Stimulated activated CD4-positive, alpha-beta T cell treated with anti-CD3 and anti-CD28 coated beads, Interleukin-1b, Interleukin-23, amount 100 ng/mL, for 1 hour (primary cell): ENCODE measurements at places on chromosomes 4 and X.

DNA sequence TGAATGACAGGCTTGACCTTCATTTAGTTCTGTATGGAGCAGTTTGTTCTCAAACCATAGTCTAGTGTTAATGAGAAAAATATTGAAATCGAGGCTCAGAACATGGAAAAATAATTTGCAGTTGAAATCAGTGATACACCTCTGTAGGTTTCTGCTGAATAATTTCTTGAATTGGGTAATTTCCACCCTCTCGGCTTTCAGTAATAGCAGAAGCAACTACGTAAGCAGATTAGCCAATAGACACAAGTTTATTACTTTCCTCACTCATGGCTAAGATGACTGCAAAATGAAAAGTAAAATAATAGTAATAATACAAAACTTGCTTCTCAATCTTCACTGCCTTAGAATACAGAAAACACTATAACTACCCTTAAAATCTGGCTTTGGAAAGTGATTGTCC is 46.0 kb downstream of the USP38 start:
- DNase-seq = no peak

DNA sequence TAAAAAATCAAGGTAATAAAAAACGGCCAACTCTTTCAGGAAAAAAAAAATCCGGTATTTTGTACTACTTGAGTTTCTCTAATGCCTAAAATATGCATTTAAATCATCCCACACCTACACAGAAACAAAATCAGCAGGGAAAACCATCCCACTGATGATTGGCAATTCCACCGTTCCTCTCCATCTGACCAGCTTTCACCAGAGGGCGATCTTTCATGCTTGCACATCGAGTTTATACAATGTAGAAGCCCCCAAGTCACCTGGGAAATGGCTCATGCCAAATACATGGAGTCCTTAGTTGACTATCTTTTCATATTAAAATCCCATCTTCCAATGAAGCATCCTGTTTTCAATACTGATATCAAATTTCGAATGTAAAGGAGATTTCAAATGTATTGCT is 69.2 kb downstream of the PTCHD1 start:
- DNase-seq = no peak

- no peak for DNase-seq
Observed at GRCh38 chrX:20620306-20620705, 353.6 kb upstream of the RPS6KA3 start.

DNA sequence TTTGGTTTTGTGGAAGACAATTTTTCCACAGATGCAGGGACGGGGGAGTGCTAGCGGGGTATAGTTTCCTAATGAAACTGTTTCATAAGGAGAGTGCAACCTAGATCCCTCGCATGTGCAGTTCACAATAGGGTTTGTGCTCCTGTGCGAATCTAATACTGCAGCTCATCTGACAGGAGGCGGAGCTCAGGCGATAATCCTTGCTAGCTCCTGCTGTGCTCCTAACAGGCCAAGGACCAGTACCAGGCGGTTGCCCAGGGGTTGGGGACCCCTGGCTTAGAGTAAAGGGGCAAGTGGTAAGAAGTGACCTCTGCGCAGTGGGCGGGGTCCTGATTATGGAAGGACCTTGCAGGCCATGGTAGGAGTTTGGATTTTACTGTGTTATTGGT is 3.8 kb downstream of the SCML1 start:
- no peak for DNase-seq
